Esophagus muscularis mucosa (tissue), 4 donors: ENCODE measurements at places on chromosomes 3 and 15. TPM values are rescaled to one million over a fixed set of nuclear protein-coding genes. Genes with fewer than 3 reads are reported as not detected.

GRCh38 chr15:54322341-54322740, 344.1 kb downstream of the UNC13C start:
- DNase-seq, result no peak

DNA sequence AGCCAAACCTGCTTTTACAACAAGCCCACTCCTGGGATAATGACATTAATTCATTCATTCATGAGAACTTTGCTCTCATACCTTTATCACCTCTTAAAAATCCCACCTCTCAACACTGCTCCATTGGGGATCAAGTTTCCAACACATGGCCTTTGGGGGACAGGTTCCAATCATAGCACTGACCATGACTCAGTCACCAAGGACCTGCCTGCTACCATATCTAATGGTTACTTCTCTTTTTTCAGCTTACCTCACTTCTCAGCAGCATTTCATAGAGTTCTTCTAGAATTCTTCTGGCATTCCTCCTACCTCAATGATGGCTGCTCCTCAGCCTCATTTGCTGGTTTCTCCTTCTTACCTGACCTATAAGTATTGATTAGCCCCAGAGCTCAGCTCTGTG, 36.9 kb upstream of the RYK start:
- DNase-seq, result no peak

DNA sequence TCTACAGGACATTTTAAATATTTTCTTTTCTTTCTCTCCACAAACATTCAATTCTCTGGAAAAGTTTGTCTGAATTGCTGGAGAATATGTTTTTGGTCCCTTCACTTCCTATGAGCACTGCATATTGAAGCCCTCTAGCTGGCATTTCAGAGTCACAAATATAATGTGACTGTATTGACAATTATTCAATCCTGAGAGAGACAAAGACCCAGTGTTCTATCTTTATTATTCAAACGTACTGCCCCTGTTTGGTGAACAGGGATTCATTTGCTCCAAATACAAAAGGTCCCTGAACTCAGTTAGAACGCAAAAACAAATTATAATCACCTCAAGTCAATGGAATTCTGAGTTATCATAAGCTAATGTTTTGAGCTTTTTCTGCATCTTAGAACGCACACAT, 173.1 kb upstream of the CDIN1 start:
- DNase-seq, result no peak

- no peak for DNase-seq
Observed at GRCh38 chr3:13414040-13414729, 5.9 kb downstream of the NUP210 start.

- no peak for DNase-seq
Observed at GRCh38 chr3:59605944-59606534, 556.2 kb upstream of the CFAP20DC start.

GRCh38 chr3:159273608-159274007, 471.8 kb downstream of the MFSD1 start:
- no peak for DNase-seq

- no peak for DNase-seq
Observed at GRCh38 chr15:90760661-90761232, 43.6 kb downstream of the BLM start.

- DNase-seq, result no peak
Observed at GRCh38 chr3:21158861-21159542, 592.0 kb downstream of the ZNF385D start.

DNA sequence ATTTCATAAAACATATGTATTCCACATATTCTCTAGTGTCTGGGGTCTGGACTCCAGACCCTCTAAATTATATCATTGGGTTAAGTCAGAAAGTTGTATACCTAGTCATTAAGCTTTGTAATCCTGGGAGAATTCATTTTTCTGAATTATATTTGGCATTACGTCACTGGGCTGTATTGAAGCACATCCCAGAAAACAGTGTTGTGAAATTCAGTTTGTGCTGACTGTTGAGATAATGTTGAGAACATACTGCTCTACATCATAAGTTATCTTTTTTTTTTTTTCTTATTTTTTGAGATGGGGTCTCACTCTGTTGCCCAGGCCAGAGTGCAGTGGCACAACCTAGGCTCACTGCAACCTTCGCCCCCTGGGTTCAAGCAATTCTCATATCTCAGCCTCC, 153.1 kb upstream of the STT3B start:
- DNase-seq, result no peak

DNA sequence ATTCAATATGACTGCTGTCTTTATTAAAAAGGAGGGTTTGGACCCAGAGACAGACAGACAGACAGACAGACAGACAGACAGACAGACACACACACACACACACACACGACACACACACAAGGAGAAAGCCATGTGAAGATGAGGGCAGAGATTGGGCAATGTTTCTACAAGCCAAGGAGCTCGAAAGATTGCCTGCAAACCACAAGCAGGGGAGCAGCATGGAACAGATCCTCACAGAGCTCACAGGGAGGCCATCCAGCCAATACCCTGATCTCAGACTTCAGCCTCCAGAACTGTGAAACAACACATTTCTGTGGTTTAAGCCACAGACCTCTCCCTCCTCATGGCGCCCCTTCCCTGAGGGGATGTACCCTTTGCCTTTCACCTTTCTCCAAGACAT, 35.8 kb upstream of the ABHD2 start:
- no peak for DNase-seq

- no peak for DNase-seq
Observed at GRCh38 chr15:73873889-73874511, 636 bp downstream of the TBC1D21 start.

DNA sequence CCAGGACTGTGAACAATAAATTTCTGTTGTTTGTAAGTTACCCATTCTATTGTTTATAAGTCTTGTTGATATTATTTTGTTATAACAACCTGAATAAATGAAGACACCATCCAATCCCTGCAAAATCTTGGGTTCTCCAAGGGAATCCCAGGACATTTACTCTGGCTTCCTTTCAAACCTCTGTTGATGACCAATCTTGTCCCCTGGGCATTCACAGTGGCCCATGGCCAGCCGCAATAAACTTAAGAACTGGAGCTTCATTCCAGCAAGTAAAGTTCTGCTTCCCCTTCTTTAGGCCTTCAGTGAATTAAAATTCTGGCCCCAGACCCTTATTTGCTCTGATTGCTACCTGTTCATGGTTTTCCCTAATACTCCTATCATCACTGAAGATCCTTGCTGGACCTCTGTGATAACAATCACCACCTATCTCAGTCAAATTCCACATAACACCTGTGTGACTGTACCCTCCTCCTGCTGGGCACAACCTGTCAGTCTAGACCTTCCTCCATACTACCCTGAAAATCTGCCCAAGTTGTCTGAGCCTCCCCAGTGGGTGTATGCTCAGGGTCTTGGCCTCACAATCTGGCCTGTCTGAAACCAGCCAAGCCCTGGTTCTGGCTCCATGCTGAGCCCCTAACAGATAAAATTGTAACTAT, 153.1 kb downstream of the SEMA6D start:
- DNase-seq, result no peak

GRCh38 chr3:62193586-62194345, 179.6 kb downstream of the FEZF2 start:
- no peak for DNase-seq

GRCh38 chr3:189597918-189598317, 33.3 kb upstream of the TP63 start:
- no peak for DNase-seq

DNA sequence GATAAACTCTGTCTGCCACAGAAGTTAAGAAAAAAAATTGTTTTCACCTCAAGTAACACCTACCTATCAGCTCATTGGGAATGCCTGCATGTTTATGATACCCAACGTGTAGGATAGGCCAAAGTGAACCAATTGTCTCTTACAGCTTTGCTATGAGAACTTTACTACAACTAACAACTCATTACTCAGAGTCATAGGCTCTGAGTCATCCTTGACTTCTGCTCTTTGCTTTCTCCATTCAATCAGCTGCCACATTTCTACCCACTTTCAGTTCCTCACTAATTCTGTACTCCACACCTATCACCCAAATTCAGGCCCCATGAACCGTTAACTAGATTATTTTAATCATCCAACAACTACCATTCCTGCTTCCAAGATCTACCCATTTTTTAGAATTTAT, 843.9 kb downstream of the TUSC7 start:
- no peak for DNase-seq

- DNase-seq, result no peak
Observed at GRCh38 chr3:178159691-178160220, 376.5 kb upstream of the KCNMB2 start.

- DNase-seq, result no peak
Observed at GRCh38 chr3:18241837-18242236, 183.3 kb downstream of the SATB1 start.

DNA sequence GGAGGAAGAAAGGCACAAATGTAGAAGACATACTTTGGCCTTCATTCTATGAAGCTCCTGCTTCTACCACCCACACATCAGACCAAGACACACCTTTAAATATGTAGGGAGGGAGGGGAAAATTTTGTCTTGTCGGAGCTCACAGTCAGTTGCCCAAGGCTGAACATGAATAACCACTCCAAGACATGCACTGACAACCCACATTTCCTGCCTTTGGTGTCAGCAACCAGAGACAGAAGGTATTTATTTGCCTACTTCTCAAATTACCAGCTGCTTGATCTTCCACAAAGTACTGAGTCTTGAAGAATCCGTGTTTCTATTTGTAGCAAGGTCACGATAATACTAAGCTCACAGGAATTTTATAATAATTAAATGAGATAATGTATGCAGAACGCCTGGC, 169.7 kb downstream of the KCNMB2 start:
- DNase-seq, result no peak

DNA sequence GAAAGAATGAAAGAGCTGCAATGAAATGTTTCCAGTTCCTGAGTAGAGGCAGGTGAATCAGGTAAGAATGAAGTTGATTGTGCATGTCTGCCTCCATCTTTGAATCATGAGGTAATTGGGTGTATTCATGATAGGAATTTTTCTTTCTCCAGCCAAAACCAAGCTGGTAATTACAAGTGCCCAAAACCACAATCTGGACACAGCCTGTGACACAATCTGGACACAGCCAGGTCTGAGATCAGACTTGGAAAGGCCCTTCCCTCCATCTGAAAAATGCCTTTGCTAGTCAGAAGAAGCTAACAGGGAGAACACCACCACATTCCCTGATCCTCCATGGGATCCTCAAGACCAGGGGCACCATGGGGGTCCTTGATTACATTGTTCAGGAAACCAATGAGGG, 338.5 kb upstream of the THBS1 start:
- no peak for DNase-seq

DNA sequence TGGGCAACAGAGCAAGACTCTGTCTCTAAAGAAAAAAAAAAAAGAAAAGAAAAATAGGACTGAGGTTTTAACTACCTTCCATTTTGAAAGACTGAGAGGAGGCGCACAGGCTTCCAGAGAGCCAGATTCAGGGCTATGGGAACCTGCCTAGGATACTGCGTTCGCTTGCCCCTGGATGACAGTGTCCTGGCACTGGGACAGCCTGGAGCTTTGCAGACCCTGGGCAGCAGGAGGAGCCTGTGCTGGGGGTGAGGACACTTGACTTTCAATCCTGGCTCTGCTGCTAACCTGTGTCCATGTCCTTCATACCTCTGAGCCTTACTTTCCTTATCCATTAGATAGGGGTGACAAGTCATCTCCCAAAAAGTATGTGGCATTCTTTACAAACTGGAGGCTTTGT, 31.2 kb downstream of the CD276 start:
- DNase-seq, result no peak

DNA sequence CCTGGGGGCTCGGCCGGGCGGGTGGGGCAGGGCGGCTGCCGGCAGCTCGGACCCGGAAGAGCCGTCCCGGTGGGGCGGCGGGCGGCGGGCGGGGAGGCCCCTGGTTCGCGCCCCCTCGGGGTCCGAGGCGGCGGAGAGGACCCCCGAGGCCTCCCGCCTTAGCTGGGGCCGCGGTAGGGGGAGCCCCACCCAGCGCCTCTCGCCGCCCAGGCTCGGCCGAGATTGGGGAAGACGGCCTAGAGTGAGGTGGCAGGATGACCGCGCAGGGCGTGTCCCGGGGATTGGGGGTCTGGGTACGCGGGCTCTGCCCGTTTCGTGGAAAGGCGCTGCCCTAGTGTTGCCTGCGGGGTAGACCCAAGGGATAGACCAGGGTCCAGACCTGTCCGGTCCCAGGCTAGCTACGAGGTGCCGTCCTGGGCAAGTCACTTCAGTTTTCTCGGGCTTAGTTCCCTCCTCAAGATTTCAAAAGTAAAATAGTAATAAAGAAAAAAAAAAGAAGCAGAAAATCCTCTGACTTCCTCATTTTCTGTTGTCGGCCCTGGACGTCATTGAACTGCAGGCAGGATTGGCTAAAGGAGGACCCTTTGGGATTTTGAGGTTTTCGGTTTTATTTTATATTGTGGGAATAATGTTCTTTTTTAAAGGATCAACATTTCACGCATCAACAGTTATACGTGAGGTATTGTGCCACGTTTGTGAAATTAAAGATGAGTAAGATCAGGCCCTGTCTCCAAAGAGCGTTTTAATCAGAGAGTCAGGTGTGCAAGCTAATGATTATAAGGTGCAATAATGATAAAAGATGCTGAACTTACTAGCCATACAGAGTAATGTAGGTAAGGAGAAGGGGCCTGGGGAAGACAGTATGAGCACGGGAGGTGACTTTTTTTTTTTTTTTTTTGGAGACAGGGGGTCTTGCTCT, 679 bp downstream of the IQGAP1 start:
- DNase-seq, result peak; percentile 93

DNA sequence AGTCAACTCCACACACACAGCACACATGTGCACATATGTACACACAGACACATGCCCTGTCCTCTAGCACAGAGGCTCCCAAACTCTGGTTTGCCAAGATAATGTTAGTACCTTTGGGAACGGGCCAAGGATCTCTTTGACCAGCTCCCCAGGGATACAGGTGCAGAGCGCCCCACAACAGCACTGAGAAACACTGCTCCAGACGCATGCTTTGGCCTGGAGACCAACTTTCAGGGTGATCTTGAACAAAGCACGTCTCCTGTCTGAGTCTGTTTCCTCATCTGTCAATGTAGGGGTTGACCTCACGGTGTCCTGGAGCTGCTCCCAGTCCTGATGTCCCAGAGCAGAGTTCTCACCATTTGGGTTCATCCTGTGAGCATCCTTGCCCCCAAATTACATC, 15.9 kb upstream of the SKOR1 start:
- DNase-seq, result no peak

LRRC28 gene
- 39.9 TPM for total RNA-seq

DNA sequence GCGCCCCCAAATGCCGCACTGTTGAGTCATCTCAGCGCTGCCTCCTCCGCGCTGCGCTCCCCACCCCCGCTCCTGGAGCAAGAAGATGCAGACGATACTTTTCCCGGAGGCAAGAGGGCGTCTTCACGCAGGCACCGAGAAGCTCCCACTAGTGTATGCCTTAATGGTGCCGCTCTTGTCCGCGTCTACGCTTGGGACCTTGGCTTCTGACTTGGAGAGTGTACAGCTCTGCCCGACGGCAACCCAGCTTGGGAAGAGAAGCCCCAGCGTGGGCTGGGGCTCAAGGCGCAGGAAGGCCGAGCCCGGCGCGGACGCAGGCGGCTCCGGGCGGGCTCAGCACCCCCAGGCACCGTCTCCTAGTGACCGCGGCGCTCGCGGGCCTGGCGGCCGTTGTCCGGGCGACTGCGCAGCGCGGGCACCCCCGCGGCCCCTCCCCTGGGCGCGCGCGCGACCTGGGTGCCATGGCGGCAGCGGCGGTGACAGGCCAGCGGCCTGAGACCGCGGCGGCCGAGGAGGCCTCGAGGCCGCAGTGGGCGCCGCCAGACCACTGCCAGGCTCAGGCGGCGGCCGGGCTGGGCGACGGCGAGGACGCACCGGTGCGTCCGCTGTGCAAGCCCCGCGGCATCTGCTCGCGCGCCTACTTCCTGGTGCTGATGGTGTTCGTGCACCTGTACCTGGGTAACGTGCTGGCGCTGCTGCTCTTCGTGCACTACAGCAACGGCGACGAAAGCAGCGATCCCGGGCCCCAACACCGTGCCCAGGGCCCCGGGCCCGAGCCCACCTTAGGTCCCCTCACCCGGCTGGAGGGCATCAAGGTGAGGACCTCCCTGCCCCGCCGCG, at the start of gene P4HTM:
Gene P4HTM, plus strand, starts transcription at position 446 of the 840 bp plus-strand sequence. Its CDS starts 16 bp downstream, at position 462.
- peak; percentile 95 for DNase-seq

MRAS gene
- 35.6 TPM for total RNA-seq
